ENCODE measurements at places on chromosomes 16 and 17.

DNA sequence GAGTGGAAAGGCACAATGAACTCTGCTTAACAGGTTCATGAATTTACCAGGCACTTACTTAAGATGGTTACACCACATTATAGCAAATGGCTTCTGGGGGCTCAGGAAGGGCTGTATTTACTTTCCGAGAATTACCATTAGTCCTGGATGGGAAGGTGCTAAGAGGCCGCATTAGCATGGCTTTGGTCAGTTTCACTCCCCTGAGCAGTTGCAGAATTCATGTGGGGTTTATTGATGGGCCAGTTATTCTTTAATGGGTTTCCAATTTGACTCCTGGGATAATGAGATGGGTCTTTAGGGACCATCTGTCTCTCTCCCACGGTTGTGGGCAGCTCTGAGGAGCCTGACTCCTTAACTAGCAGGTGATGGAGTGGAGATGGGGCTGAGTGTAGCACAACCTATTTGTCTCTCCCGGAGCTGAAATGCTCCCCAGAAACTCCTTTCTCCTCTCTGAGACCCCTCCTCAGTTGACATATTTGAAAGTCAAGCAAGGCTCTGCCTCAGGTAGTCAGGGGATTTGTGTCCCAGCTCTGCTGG is 652.5 kb downstream of the HS3ST4 start:
- DNase-seq: no peak

DNA sequence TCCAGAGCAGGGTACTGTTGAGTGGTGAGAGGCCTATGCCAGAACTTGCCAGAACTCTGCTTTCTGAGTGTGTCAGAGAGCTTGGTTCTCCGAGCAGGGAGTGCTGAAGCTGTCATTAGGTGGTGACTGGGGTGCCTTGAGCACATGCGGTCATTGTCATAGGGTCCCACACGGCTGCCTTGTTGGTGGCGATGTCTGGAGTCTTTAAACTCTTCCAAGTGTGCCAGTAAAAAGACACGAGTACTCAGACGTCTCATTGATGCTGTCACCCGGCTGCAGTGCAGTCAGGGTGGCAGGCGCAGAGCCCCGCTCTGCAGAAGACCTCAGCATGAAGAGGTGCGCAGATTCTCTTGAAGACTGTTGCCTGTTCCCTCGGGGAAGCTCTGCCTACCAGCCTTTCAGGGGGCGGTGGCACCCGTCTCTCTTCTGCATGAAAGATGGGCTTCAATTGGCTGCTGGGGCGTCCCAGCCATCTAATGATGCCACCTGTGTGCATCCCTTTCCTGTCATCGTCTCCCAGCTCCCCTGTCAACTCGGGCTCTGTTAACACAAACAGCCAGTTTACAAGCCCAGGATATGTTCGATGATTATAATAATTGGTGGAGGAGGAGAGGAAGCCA is 58.3 kb downstream of the NKD1 start:
- DNase-seq: no peak

GRCh38 chr17:19833914-19834313 is 33.8 kb downstream of the ULK2 start:
- no peak for DNase-seq

- peak; percentile 60 for DNase-seq
These were observed 13.2 kb downstream of the IL4R start for GRCh38 chr16:27326738-27327585.

- DNase-seq: no peak
These were observed 127.3 kb downstream of the PRKCA start for GRCh38 chr17:66429680-66430079.

GRCh38 chr16:57809276-57810196 is 7.2 kb upstream of the KIFC3 start:
- no peak for DNase-seq

GRCh38 chr17:61642768-61643167 is 51.7 kb upstream of the NACA2 start:
- DNase-seq: no peak

DNA sequence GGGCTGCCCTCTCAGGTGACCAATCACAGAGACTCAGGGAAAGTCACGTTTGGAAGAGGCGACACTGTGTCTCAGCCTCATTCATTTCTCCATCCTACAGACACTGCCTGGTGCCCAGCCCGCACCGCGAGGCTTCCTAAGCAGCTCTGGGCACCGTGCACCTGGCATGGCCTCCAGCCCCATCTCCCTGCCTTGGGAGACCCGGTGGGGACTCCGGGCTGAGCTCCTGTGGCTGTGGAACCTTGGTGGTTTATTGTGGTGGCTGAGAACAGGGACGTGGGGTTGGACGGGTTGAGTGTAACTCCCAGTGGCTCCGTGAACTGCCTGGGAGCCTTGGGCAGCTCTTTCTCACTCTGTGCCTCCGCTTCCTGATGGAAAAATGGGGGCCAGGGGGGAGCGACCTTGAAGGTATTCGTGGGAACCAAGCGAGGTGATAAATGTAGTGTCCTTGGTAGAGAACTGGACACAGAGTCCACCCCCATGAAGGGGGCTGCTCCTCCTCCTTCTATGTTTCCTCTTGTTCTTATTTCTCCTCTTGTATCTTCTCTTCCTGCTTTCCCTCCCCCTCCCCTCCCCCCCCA is 215.4 kb downstream of the SEC14L1 start:
- no peak for DNase-seq

GRCh38 chr17:21194703-21195102 is 19.3 kb downstream of the TMEM11 start:
- DNase-seq: no peak

DNA sequence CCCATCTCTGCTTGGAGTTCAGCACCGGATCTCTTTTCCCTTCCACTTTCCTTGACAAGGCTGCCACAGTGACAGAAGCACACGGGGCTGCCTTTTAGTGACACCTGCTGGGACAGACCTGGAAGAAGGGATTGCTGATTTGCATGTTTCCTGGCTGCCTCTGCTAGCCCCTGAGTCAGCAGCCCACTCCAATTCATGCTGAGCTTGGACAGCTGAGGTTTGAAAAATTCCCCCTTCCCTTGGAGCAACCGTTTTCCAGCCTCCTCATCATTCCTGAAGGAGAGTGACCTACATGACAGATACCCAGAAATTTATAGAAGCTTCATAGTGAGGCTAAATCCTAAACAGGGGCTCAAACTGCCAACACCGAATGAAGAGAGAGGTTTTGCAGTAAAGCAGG is 18.8 kb upstream of the RBL2 start:
- DNase-seq: no peak

DNA sequence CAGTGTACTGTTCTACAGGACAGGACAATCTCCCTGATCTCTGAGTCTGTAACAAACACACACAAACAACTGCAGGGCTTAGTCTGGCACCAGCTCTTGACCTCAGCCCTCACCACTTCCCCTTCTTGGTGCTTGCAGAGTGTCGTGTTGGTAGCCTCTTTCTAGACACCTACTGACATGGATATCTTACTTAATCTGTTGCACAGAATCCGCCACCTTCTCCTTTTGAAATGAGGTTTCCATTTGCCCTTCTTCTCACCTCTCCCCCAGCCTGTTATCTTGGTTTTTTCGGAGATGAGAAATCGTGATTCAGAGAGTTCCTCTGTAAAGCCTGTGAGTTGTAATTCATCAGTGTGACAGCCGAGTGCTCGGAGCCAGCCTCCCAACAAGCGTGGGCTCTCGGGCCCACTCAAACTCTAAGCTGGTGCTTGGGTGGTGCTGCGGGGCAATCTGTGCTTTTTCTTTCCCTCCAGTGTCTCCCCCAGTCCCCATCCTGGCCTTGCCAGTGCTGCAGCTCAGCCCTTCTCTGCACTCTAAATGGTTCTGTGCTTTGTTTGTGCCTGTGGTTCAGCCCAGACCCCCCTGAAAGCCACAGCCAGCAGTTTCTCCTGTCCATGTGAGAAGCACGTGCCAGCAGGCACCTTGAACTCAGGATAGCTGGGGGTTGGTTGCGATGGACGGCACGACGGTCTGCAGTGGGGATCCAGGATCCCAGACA is 28.1 kb downstream of the KIAA0513 start:
- peak; percentile 24 for DNase-seq

- DNase-seq: no peak
These were observed 2.6 kb downstream of the CHST4 start for GRCh38 chr16:71528863-71529262.

DNA sequence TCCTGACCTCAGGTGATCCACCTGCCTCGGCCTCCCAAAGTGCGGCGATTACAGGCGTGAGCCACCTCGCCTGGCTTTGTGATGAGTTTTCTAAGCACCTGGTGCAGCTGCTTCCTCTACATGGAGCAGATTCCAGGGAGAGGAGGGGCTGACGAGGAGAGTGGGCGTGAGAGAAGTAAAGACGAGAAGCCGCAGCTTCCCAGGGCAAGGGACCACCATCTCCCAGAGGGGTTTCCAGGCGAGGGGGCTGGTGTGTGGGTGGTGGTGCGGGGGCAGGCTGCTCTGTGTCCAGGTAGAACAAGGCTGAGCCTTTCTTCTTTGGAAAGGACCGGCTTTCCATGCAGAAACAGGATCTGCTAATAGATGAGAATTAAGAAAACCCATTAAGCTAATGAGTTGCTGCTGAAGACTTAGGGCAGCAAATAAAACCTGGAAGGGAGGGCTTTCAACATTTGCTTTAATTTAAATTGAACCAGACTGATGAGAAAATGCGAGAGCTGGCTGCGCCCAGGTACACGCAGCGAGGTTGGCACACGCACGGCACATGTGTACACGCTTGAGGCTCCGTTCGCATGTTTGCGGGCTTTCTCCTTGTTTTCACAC is 236.7 kb downstream of the RBFOX3 start:
- DNase-seq: no peak

- DNase-seq: no peak
These were observed 4.4 kb downstream of the KIAA0753 start for GRCh38 chr17:6636105-6636504.

DNA sequence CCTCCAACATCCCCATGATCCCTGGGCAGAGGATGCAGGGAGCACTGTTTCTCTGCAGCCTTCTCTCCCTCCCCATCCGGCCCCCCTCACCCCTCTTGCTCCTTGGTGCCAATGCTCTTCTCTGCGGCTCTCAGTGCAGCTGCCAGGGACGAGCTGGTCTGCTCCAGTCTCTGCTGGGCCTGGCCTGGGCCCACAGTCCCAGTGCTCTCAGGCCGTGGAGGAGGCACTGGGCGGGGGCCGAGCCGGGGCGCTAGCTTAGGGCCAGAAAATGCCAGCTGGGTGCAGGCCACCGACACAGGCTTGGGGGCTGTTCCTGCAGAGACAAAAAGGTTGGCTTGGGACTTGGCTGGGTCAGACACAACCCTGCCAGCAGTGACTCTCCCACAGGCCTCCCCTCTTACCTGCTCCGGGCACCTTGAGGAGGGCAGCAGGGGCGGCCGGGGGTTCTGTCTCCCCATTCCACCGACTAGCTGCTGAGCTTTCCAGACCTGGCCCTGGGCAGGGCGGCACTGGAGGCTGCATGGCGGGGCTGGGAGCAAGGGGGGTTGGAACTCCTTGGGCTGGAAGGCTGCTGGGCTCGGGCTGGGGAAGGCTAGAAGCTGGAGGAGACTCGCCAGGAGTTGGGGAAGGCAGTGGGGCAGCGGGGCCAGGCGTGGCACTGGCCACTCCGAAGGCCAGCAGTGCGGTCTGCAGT is 13.8 kb downstream of the CASKIN2 start:
- no peak for DNase-seq

DNA sequence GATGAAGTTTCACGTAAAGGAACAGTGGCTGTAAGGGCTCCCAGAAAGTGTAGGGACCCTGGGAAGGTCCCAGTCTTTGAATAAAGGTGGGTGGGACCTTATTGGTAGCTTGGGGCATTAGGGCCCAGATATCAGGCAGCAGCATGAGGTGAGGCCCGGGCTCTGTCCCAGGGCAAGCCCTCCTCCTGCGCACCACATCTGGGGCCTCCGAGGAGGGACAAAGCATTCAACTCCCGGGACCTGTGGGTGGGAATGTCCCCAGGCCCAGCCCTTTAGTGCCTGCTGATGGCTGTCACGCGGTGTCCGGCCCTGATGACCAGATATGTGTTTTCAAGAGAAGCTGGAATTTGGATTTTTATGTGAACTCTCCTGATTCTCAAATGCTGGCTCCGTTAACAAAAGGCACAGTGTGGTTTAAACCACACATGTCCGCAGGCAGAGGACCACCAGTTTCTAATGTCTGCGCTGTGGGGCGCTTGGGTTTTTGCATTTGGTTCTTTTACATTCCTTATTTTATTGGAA is 30.4 kb downstream of the RAI1 start:
- DNase-seq: peak; percentile 52

- no peak for DNase-seq
These were observed 34.8 kb downstream of the C17orf67 start for GRCh38 chr17:56798916-56799315.

DNA sequence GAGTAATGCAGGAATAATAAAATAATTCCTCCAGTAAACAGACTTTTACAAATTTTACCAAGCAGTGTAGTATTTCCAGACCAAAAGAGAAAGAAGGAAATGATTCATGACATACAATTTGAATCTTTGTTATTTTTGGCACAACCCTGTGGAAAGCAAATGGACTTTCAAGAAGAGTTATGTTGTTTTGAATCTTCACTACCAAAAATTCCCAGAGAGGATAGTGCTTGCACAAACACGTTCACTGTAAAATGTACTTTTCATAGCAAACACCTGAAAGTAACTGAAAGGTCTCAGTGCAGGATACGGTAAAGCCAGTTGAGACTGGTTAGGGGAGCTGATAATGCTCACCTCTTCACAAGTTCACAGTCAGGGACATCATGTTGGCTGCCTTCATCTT is 107.1 kb downstream of the USP22 start:
- peak; percentile 93 for DNase-seq

- DNase-seq: peak; percentile 26
These were observed 575.8 kb downstream of the TOX3 start for GRCh38 chr16:51971184-51971583.

- no peak for DNase-seq
These were observed 56.9 kb downstream of the SOX9 start for GRCh38 chr17:72177738-72178137.

DNA sequence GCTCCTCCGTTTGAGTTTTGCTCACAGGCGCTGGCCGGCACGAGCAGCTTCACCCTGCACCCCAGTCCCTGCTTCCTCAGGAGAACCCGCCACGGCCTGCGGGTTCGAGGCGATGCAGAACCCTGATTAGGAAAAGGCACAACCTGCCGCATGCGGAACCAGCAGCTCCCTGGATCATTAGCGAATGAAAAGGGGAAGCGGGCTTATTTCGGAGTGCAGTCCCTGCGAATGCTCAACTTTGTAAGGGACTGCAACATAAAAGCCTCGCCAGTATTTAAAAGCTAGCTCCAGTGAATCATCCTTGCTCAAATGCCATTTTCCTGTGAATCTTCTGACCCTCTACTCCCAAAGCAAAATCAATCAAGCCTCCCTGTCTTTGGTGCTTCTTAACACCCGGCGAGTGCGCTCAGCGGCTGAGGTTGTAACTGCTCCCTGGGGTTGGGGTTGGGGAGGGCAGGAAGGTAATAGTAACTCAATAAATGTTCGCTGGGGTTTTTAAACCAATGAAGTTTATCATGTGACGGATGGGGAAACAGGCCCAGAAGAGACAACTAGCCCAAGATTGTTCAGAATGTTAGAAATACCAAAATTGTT is 678 bp upstream of the AKAP10 start:
- no peak for DNase-seq

DNA sequence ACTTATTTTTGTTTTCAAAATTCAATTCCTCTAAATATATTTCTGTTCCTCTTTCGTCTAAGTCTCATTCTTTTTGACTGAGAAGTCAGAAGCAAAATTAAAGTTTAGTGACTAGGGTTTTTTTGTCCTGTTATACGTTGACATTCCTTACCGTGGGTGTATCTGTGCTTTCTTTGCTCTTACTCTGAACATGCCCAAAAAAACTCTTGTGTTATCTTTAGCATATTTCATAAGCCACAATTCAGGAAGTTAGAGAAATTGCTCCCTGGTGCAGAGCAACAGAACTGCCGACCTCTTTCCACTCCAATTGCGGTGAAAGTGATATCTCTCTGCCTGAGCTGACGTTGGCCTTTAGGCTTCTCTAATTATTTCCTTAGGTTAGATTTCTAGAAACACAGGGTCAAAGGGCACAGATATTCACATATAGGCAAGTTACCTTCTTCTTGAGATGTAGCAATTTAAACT is 65.7 kb downstream of the CENPV start:
- peak; percentile 77 for DNase-seq
